ENCODE measurements at places on chromosomes 2 and 18. TPM values are rescaled to one million over a fixed set of nuclear protein-coding genes. Genes with fewer than 3 reads are reported as not detected.

- no peak overlapping the region for H3K27ac ChIP-seq
- no peaks in the 10 kb centered on the region for H3K4me1 ChIP-seq
- no peaks in the 10 kb centered on the region for H3K36me3 ChIP-seq
- no peaks in the 10 kb centered on the region for H3K27me3 ChIP-seq
These were observed 94.6 kb downstream of the PTH2R start for GRCh38 chr2:208501206-208501605.

The ANKRD62 gene
- total RNA-seq = 0.09 TPM

- H3K27me3 ChIP-seq = no peaks in the 10 kb centered on the region
- no peaks in the 10 kb centered on the region for H3K4me1 ChIP-seq
- H3K4me3 ChIP-seq = no peak overlapping the region
- no peak for DNase-seq
These were observed 32.5 kb upstream of the ERCC3 start for GRCh38 chr2:127326289-127326945.

DNA sequence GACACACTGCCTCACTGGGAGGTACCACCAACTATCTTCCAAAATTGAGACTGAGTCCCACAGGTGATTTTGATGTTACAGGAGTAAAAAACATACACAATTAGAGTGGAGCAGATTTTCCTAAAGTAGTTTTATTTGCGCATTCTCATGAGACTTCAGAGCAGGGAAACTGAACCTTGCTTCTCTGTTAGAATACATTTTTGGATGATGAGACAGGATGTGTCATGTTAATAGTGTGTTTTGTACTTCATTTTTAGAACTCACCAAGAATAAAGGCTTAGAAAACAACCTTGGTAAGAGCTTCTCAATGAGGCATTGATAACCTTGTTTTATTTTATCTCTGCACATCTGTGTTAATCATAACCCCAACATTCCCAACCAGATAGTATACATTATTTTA lies 310.2 kb upstream of the GALNT5 start:
- H3K27ac ChIP-seq = no peak overlapping the region
- no peaks in the 10 kb centered on the region for H3K4me1 ChIP-seq
- no peaks in the 10 kb centered on the region for H3K27me3 ChIP-seq
- DNase-seq = no peak

DNA sequence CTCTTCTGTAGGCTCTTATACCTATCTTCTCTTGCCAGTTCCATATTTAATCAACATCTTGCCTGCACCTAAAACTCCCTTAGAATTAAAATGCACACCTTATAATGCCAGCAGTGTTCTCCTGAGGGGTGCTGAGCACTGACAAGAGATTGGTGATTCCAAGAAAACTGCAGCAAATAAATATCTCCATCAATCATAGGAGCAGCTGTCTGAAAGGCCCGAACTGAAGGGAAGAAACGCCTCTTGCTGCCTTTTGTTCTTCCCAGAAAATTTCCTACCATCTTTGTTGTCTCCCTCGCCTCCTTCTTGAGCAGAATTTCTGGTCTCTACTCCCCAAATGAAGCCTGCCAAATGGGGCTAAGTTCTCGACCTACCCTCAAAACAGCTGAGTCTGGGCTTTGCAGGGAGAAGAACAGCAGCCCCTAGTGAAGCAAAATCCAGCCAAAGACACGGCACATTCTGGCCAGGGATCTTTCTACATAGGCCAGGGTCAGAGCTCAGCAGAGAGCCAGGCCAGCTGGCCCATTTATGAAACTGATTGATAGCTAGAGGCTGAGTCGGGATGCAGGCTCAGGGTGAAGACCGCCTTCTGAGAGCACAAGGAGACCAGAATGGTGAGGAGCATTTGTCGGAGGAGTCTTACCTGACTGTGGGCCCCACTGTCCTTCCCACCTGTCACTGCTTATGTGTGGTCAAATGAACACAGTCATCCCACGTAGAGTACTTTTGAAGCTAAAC lies 20.4 kb upstream of the TMEM247 start:
- no peak overlapping the region for H3K4me3 ChIP-seq
- H3K27me3 ChIP-seq = no peaks in the 10 kb centered on the region
- H3K27ac ChIP-seq = no peak overlapping the region
- H3K4me1 ChIP-seq = peaks cover 19% of the 10 kb centered on the region
- no peak for DNase-seq

DNA sequence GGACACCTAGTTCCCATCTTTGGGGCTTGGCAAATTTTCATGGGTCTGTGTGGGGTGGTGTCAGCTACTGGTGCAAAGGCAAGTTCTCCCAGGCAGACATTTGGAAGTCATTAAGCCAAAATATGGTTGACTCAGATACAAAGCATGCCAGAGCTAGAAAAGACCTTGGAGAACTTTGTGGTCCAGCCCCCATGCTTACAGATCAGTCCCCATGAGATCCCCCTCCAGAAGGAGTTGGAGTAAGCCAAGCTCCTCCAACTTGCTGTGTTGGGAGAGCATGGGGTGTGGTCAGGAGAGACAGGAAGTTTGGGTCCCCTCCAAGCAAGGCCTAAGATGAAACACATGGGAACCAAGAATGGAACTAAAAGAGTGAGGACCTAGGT lies 224.5 kb downstream of the CYP26B1 start:
- no peaks in the 10 kb centered on the region for H3K4me1 ChIP-seq
- H3K27ac ChIP-seq = no peak overlapping the region
- H3K36me3 ChIP-seq = no peaks in the 10 kb centered on the region
- no peaks in the 10 kb centered on the region for H3K27me3 ChIP-seq
- DNase-seq = no peak

The RAB31 gene
- 114 TPM for total RNA-seq

The MALL gene
- total RNA-seq = 121 TPM

DNA sequence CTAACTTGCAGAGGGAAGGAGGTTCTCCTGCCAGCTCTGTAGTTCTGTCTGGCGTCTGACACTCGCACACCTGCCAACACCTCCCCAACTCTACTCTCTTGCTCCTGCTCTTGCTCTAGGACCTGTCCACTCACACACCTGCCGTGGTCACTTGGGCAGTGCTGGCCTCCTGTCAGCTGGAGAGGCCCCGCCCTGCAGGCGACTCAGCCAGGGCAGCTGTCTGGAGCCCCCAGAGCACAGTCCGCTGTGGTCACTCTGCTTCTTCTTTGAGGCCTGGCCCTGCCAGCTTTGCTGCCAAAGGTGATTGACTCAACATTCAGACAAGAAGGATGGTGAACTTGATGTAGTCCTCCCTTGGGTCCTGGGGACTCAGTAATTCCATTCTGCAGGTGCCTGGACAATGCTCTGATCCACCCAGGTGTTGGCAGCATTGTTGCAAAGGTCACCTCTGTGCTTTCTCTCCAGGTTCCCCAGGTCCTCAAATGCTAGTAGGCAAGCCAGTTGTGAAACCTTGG lies 18.7 kb downstream of the TPO start:
- H3K27me3 ChIP-seq = no peaks in the 10 kb centered on the region
- no peak overlapping the region for H3K4me3 ChIP-seq
- H3K4me1 ChIP-seq = no peaks in the 10 kb centered on the region
- H3K36me3 ChIP-seq = no peaks in the 10 kb centered on the region

GRCh38 chr2:82198809-82199492 lies 1894.4 kb upstream of the LRRTM1 start:
- H3K27ac ChIP-seq = no peak overlapping the region
- H3K27me3 ChIP-seq = no peaks in the 10 kb centered on the region
- no peaks in the 10 kb centered on the region for H3K36me3 ChIP-seq
- no peak overlapping the region for H3K4me3 ChIP-seq
- no peaks in the 10 kb centered on the region for H3K4me1 ChIP-seq
- DNase-seq = no peak

DNA sequence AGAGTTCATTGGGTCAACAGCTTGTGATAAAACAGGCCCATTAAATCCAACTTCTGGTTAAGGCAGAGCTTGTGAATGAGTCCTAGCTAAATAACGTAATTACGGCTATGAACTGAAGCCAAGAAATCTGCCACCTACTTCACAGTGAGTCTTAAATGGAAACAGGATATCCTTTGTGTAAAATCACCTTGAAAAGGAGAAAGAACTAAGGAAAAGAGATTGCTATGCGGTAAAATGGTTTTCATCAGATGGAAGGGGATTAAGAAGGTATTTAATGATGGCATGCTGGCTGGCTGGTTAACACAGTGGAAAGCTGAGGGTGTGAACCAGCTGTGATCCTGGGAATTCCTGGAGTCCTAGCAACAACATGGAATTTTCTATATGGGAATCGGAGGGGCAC lies 156.6 kb downstream of the DOK6 start:
- peak; percentile 80 for DNase-seq
- H3K4me3 ChIP-seq = no peak overlapping the region
- no peaks in the 10 kb centered on the region for H3K4me1 ChIP-seq

DNA sequence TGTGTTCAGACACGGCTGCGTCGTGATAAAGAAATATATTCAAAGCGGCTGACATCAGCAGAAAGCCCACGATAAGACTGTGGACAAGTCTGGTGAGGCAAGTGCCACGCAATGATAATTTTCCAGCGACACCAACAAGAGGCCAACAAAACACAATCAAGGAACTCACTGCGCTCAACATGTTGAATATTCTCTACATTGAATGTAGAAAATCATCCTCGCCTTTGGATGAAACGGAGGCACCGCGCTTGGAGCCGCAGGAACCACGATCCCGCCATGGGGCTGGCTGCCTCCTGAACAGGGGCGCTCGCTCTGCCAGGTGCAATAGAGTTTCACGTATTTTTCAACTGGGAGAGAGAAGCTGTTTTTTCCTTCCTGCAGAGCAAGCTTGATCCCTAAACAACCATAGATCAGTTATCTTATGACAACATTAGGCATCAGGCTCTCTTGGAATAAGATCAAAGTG lies 220.3 kb downstream of the ATAD2B start:
- no peaks in the 10 kb centered on the region for H3K4me1 ChIP-seq
- no peak for DNase-seq
- H3K27me3 ChIP-seq = no peaks in the 10 kb centered on the region
- H3K4me3 ChIP-seq = no peak overlapping the region
- no peak overlapping the region for H3K27ac ChIP-seq

The GPR39 gene
- 12.4 TPM for total RNA-seq

The C2orf80 gene
- total RNA-seq = 0.25 TPM

GRCh38 chr2:58449286-58450010 lies 208.3 kb upstream of the FANCL start:
- DNase-seq = no peak
- H3K36me3 ChIP-seq = no peaks in the 10 kb centered on the region
- H3K4me1 ChIP-seq = no peaks in the 10 kb centered on the region
- H3K27me3 ChIP-seq = no peaks in the 10 kb centered on the region
- no peak overlapping the region for H3K4me3 ChIP-seq

GRCh38 chr18:44696892-44697291 lies 16.2 kb downstream of the SETBP1 start:
- H3K4me1 ChIP-seq = peaks cover 15% of the 10 kb centered on the region
- no peaks in the 10 kb centered on the region for H3K36me3 ChIP-seq
- H3K27ac ChIP-seq = no peak overlapping the region
- H3K27me3 ChIP-seq = no peaks in the 10 kb centered on the region

DNA sequence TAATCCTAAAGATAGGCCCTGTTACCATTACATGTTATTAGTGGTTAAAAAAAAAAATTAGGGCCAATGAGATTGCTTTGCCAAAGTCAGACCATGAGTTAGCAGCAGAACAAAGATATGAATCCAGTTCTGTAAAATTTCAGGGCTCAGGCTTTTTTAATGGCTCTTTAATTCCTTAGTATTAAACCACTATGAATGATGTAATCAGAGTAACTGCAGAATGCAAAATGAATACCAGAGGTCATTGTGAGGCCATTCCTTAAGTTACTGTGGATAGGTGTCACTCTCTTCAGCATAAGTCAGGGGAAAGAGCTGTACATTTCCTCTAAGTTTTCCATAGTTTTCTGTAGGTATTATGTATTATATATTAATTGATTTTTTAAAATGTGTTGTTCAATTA lies 42.2 kb upstream of the TBR1 start:
- H3K4me1 ChIP-seq = no peaks in the 10 kb centered on the region
- no peak overlapping the region for H3K4me3 ChIP-seq
- no peaks in the 10 kb centered on the region for H3K27me3 ChIP-seq
- H3K27ac ChIP-seq = no peak overlapping the region

The PLEKHM3 gene
- total RNA-seq = 16.3 TPM

DNA sequence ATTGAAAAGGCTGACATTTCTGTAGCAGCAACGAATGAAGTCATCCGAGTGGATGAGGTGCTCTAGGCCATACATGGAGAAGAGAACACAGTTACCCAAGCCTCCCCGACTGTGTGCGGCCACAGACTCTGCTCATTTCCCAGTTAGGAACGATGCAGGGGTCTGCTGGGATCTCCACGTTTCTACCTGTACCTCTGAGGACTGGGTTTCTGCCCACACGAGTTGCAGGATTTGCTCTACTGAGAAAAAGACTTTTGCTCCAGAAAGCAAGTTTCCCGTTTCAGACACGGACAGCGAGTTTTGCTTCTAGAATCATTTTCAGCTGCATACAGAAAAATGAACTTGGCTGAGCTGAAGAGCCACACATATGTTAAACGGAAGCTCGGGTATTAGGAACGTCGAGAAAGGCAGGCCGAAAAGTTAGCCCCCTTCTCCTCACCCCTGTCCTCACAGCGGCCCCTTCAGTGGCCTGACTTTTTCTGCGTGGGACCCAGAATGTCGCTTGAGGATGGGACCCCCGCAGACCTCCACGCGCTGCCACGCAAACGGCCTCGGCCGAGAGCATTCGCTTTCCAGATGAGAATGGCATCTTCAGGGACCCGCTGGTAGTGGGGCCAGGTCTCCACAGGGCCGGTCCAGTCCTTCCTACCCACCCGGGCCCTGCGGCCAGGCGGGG lies 582 bp upstream of the RAB31 start:
- peak overlapping the region; percentile 80 for H3K4me3 ChIP-seq
- H3K36me3 ChIP-seq = no peaks in the 10 kb centered on the region
- peaks cover 8% of the 10 kb centered on the region for H3K4me1 ChIP-seq
- H3K27me3 ChIP-seq = no peaks in the 10 kb centered on the region
- DNase-seq = peak; percentile 74

The NYAP2 gene
- 1.6 TPM for total RNA-seq

All from lung (tissue), 17 donors.